PC-9 (cell line): ENCODE measurements at places on chromosomes 3 and 15.

DNA sequence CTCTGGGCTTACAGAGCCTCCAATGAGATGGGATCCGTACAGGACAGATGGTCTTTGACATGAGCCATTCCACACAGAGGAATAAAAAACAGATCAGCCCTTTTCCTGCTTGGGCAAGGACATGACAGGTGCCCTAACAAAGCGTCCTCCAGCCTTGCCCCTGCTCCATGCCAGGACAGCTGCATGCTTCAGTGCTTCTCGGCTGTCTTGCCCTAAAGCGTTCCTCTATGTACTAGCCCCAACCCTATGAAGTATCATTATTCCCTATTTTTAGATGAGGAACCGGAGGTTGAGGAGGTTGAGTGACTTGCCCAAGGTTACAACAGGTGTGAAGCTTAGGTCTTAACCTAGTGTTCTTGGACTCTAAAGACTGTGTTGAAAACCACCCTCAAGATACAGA is 10.5 kb downstream of the POMGNT2 start:
- no peak for DNase-seq

- no peak for DNase-seq
These were observed 27.4 kb downstream of the PHC3 start for GRCh38 chr3:170154084-170154483.

DNA sequence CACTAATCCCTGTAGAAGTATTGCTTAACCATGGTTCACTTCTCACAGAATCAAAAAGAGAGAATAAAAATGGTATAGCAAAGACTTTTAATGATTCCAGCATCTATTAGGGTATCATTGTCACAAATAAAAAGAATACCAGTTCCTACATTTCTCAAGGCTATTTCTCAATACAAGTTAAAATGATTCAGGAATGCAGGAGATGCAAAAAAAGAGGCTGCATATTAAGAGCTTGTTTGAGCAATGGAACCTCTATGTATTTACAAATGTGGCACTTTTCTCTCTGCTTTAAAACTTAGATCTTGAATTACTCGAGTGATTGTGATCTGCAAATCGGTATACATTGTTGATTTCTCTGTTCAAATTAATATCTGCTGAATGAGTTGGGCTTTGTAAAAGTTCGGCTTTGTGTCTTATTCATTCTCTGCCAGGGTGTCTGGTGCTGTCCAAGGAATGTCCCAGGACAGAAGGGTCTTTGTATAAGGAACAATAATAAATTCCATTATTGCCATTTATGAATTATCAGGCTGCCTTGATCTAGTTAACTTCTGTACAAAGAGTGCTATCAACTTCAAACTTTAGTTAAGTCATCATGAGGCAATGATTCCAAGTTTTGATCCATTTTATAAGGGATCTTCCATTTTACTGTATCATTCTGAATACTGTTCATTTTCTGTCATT is 364.2 kb downstream of the RBMS3 start:
- no peak for DNase-seq

- DNase-seq = no peak
These were observed 377.1 kb downstream of the VPS13C start for GRCh38 chr15:61682891-61683735.

DNA sequence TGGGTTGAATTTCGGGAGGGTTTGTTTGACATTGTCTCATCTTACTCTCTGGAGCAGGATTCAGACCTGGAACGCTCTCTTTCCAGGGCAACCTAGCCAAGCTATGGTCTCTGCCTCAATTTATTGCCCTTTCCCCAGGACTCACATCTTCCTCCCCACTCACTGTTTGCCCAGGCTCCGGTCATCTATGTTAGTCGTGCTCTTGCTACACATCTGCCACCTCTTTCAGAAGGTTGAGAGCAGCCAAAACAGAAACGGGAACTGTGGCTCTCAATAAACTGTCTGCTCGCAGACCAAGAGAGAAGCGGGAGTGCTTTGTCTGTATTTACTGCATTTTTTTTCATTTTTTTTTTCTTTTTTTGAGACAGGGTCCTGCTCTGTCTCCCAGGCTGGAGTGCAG is 81.6 kb downstream of the ST6GAL1 start:
- DNase-seq = no peak

DNA sequence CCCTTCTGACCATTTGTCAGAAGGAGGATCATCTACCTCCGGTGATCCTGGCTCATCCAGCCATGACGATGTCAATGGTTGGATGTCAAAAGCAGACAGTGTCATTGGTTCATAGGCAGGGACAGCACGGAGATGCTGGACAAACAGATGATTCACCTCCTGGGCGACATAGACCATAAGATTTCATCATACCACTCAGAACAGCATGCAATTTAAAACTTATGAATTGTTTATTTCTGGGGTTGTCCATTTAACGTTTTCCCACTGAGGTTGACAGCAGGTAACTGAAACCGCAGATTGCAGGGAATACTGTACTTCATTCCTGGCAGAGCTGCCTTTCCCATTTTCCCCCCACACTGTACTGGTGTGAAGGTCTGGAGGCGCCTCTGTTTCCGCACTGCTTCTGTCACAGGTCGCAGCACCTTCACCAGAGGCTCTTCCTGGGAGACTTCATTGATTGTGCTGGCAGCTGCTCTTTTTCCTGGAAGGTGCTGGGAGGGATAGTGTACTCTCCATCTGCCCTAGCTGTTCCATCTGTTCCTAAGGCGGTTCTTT is 32.5 kb upstream of the TMOD3 start:
- DNase-seq = peak; percentile 57

- DNase-seq = no peak
These were observed 18.3 kb downstream of the TBC1D5 start for GRCh38 chr3:17724122-17724521.

GRCh38 chr3:177466074-177466473 is 268.8 kb upstream of the TBL1XR1 start:
- DNase-seq = no peak
